ENCODE measurements at places on chromosomes 4 and X.

GRCh38 chr4:142909908-142910307 is 63.8 kb upstream of the INPP4B start:
- DNase-seq: no peak
- H3K4me1 ChIP-seq: no peaks in the 10 kb centered on the region
- H3K27ac ChIP-seq: no peak overlapping the region

DNA sequence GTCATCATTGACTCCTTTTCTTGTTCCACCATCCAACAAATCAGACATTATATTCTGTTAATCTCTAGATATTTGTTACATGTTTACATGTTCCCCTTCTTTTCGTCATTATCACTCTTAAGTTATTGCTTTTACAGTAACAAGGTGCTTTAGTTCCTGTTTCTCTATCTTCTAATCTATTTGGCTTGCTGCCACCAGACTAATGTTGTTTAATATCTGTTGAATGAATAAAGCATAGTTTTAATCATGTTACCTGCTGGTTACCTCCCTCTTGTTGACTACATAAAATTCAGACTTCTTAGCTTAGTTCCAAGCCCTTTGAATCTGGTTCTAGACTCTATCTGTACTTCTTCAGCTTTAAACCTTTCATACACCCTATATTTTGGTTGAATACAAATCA is 129.8 kb upstream of the TRIM2 start:
- no peaks in the 10 kb centered on the region for H3K27me3 ChIP-seq
- H3K36me3 ChIP-seq: peaks cover 1% of the 10 kb centered on the region
- H3K27ac ChIP-seq: no peak overlapping the region
- no peak for DNase-seq
- H3K4me3 ChIP-seq: no peak overlapping the region
- no peaks in the 10 kb centered on the region for H3K4me1 ChIP-seq

GRCh38 chrX:150205011-150205410 is 158.1 kb upstream of the MAMLD1 start:
- no peak overlapping the region for H3K4me3 ChIP-seq
- peaks cover 20% of the 10 kb centered on the region for H3K4me1 ChIP-seq
- no peaks in the 10 kb centered on the region for H3K27me3 ChIP-seq
- peak overlapping the region; percentile 45 for H3K27ac ChIP-seq
- no peak for DNase-seq

- no peak overlapping the region for H3K4me3 ChIP-seq
- H3K27me3 ChIP-seq: no peaks in the 10 kb centered on the region
- peaks cover 15% of the 10 kb centered on the region for H3K4me1 ChIP-seq
Observed at GRCh38 chrX:69133921-69134542, 31.2 kb downstream of the PJA1 start.

- peaks cover 6% of the 10 kb centered on the region for H3K27me3 ChIP-seq
- H3K27ac ChIP-seq: no peak overlapping the region
- no peaks in the 10 kb centered on the region for H3K4me1 ChIP-seq
- H3K36me3 ChIP-seq: peaks cover 5% of the 10 kb centered on the region
- DNase-seq: no peak
- no peak overlapping the region for H3K4me3 ChIP-seq
Observed at GRCh38 chr4:125781651-125782050, 466.9 kb downstream of the FAT4 start.

GRCh38 chrX:119622356-119623232 is 16.4 kb upstream of the NKRF start:
- H3K27ac ChIP-seq: peak overlapping the region; percentile 55
- peaks cover 15% of the 10 kb centered on the region for H3K4me1 ChIP-seq
- DNase-seq: no peak
- peaks cover 4% of the 10 kb centered on the region for H3K36me3 ChIP-seq

DNA sequence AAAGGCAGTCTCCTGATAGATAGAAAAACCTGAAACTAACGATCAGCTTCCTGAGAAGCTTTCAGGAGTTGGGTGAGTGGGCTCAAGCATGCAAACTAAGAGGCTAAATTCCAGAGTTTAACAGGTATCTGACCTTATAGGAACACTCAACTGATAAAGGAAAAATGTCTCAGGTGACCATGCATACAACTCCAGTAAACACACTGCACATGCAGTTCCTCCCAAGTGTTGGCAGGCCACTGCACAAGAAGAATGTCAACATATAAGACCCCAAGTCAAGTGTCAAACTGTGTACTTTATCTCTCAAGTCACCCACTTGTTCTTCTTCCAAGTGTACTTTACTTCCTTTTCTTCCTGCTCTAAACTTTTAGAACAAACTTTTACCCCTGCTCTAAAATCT is 981.2 kb downstream of the FAM133A start:
- no peak overlapping the region for H3K4me3 ChIP-seq
- no peaks in the 10 kb centered on the region for H3K4me1 ChIP-seq
- no peaks in the 10 kb centered on the region for H3K36me3 ChIP-seq
- H3K27me3 ChIP-seq: no peaks in the 10 kb centered on the region
- no peak for DNase-seq
- H3K27ac ChIP-seq: no peak overlapping the region

- no peaks in the 10 kb centered on the region for H3K27me3 ChIP-seq
- H3K36me3 ChIP-seq: peaks cover 3% of the 10 kb centered on the region
- H3K27ac ChIP-seq: no peak overlapping the region
- no peaks in the 10 kb centered on the region for H3K4me1 ChIP-seq
Observed at GRCh38 chr4:114310296-114310925, 288.2 kb upstream of the UGT8 start.

DNA sequence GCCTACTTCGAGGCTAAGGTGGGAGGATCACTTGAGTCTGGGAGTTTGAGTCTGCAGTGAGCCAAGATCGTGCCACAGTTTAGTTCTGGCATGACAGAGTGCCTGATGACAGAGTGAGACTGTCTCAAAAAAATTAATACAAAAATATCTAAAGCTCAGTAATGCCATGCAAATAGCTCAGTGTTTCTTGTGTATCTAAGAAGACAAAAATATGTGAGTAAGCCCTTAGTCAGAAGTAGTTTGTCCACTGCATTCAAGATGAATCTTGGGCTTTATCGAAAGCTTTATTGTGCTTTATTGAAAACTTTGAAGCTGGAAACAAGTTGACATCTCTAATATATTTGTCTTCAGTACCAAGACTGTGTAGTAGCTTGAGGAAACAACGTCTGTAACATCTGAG is 115.9 kb downstream of the GPAT3 start:
- no peak overlapping the region for H3K27ac ChIP-seq
- DNase-seq: no peak
- no peak overlapping the region for H3K4me3 ChIP-seq
- H3K4me1 ChIP-seq: no peaks in the 10 kb centered on the region
- peaks cover 6% of the 10 kb centered on the region for H3K27me3 ChIP-seq
- no peaks in the 10 kb centered on the region for H3K36me3 ChIP-seq

- DNase-seq: no peak
- H3K4me3 ChIP-seq: peak overlapping the region; percentile 27
- H3K4me1 ChIP-seq: peaks cover 56% of the 10 kb centered on the region
- H3K36me3 ChIP-seq: no peaks in the 10 kb centered on the region
- H3K27ac ChIP-seq: peak overlapping the region; percentile 94
Observed at GRCh38 chrX:115372152-115372551, 82.6 kb downstream of the LUZP4 start.

DNA sequence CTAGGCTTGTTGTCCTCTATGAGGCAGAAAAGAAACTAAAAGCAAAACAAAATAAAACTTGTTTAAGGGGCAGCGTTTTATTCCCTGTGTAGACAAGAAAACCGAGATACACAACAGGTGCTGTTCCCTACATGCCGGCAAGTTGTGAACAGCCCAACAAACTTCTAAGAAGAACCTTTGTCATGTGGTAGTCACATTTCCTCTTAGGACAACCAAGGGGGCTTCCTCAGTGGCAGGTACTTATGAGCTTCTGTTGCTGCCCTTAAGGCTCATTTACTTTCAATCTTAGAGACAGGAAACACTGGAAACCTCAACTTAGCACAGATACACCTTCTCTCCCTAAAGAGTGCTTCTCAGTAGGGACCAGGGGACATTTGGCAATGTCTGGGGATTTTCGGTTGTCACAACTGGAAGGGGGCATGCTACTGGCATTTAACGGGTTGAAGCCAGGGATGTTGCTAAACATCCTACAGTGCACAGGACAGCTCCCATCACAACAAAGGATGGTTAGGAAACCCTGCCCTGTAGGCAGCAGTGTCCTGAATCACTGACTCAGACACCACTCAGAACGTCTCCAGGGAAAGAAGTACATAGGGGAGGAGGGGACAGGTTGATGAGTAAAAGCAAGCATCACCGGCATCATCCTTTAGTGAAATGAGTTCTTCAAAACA is 111.0 kb downstream of the ASB9 start:
- no peaks in the 10 kb centered on the region for H3K4me1 ChIP-seq
- DNase-seq: no peak
- no peaks in the 10 kb centered on the region for H3K36me3 ChIP-seq
- H3K27me3 ChIP-seq: peaks cover 5% of the 10 kb centered on the region
- no peak overlapping the region for H3K4me3 ChIP-seq

DNA sequence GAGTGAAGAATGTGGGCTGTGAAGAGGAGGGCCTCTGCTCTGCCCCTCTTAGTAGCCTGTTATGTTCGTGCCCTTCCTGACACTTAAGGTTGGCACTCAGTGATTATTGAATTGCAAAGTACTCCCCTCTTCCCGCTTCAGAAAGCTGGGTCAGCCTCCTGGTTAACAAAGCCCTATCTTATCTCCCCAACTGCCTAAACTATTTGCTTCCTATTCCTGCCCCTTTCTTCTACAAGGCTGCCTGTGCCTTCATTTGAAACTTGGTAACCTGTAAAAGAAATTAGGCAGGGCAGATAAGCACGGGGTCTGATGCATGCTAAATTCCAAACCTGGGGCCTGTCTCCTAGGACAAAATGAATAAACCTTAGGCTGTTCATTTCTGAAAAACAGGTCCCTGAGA is 23.1 kb upstream of the TMEM150C start:
- no peaks in the 10 kb centered on the region for H3K4me1 ChIP-seq
- no peak overlapping the region for H3K4me3 ChIP-seq
- H3K27me3 ChIP-seq: peaks cover 2% of the 10 kb centered on the region
- no peak for DNase-seq
- no peaks in the 10 kb centered on the region for H3K36me3 ChIP-seq

GRCh38 chr4:6229671-6230501 is 29.5 kb upstream of the JAKMIP1 start:
- H3K4me3 ChIP-seq: no peak overlapping the region
- no peak for DNase-seq
- no peaks in the 10 kb centered on the region for H3K36me3 ChIP-seq
- no peak overlapping the region for H3K27ac ChIP-seq

DNA sequence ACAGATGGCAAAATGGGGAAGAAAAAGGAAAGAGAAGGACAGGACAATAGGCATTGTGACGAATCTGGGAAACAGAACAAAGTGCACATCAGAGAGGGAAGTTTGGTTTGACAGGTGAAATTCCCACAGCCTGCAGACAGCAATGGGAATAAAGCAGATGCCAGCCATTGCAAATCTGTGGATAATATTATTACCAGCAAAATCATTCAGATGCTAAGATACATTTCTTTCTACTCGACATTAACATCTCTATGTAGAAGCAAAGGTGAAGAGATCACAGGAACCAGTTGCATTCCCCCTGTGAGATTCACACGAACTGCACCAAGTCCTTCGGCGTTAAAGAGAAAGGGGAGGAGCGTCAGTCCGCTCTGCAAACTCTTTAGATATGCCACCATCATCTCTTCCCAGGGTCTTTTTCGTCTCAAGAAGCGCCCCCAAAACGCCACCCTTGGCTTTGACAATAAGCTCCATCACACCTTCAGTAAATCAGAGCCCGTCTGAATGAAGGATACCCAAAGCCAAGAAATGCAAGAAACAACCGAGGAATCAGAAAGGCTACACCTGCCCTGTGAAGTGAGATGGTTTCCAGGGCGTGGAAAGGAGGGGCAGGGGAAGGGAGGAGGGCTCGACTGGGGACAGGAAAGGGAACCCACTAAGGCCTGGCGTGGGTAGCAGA is 1.9 kb downstream of the NEUROG2 start:
- H3K27me3 ChIP-seq: peaks cover 84% of the 10 kb centered on the region
- H3K27ac ChIP-seq: no peak overlapping the region
- H3K4me1 ChIP-seq: peaks cover 46% of the 10 kb centered on the region
- DNase-seq: no peak
- no peaks in the 10 kb centered on the region for H3K36me3 ChIP-seq

DNA sequence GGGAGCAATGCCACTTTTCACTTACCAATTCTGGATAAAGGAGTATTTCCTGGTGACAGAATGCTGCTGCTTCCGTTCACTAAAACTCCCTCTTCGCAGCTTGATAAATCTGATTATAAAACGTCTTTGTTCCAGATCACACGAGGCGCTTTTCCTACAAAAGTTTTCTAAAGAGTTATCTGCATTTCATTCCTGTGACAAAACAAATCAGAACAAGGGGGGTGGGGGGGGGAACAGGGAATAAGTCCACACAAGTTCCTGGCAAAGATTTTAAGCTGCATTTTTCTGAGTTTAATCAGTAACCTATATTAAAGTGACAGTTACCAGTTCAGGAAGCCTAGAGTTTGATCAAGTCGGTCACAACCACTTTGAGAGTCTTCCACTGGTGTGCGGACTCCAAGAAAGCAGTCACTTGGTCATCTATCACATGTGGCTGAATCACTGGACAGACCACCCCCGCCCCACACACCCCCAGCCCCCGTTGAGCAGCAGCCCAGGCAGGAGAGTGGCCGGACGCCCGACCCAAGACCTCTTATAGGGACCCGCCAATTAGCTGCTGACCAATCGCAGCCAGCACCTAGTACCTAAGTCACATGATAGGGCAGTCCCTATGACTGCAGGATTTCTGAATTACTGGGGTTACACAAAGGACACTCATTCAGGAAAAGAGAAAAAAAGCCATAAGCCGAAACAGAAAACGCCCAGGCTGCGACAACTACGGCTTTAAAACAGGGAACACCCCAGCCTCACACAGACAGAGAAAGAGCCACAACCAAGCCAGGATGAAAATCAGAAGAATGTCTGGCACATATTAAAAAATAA is 569.3 kb upstream of the DIPK2B start:
- peak overlapping the region; percentile 77 for H3K4me3 ChIP-seq
- H3K36me3 ChIP-seq: no peaks in the 10 kb centered on the region
- H3K27me3 ChIP-seq: no peaks in the 10 kb centered on the region
- DNase-seq: no peak
- peak overlapping the region; percentile 89 for H3K27ac ChIP-seq

DNA sequence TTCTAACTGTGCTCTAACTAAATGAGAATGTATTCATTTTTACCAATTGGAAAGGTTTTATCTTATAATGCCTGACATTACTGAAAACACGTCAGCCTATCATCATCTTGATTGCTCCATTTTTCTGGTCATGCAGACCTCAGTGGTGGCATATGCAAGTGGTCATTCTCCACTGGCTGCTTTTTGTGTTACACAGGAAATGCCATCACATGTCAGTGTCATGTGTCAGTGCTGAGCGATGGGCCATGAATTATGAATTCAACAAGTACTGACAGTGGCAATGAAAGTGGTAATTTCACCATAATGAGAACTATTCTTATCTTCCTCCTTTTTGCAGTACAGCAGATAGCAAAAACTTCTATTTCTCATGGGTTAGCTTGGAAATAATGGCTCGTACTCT is 190.5 kb downstream of the PACRGL start:
- H3K4me3 ChIP-seq: no peak overlapping the region
- H3K4me1 ChIP-seq: no peaks in the 10 kb centered on the region
- no peak for DNase-seq
- no peaks in the 10 kb centered on the region for H3K27me3 ChIP-seq
- no peak overlapping the region for H3K27ac ChIP-seq
- peaks cover 1% of the 10 kb centered on the region for H3K36me3 ChIP-seq

GRCh38 chrX:105098812-105099211 is 121.7 kb downstream of the TEX13A start:
- H3K4me1 ChIP-seq: no peaks in the 10 kb centered on the region
- no peaks in the 10 kb centered on the region for H3K27me3 ChIP-seq
- H3K4me3 ChIP-seq: no peak overlapping the region
- H3K36me3 ChIP-seq: no peaks in the 10 kb centered on the region

All from chondrocyte (in vitro differentiated cells).